ENCODE measurements at places on chromosomes 5 and 9. TPM values are rescaled to one million over a fixed set of nuclear protein-coding genes. Genes with fewer than 3 reads are reported as not detected.

- no peak for DNase-seq
Observed at GRCh38 chr5:39439582-39440162, 14.9 kb upstream of the DAB2 start.

DNA sequence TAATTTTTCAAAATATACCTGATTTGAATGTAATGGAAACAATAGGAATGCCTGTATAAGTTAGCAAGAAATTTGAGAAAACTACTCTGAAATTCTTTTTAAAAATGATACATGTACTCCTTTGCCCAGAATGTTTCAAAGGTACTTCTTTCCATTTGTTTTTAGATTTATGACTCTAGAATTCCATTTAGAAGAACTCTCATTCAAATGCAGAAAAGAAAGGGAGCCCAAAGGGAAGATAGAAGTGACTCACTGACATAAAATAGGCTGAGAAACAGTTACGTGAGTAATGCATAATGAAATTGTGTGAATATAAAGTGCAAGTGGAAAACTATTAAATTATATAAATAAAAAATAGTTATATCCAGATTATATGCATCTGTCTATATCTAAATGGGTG is 926.3 kb downstream of the TAF11L14 start:
- DNase-seq, result no peak

GRCh38 chr5:173258466-173258865 is 23.5 kb upstream of the NKX2-5 start:
- no peak for DNase-seq

- no peak for DNase-seq
Observed at GRCh38 chr5:41281215-41281810, 68.0 kb upstream of the C6 start.

The LOX gene
- total RNA-seq, result 2.1 TPM

The FCN2 gene
- total RNA-seq, result 95.7 TPM

Data from left lobe of liver (tissue), 2 donors.